ENCODE measurements at places on chromosomes 3 and 15. TPM values are rescaled to one million over a fixed set of nuclear protein-coding genes. Genes with fewer than 3 reads are reported as not detected.

Gene TMEM266
- total RNA-seq: not detected

Gene EXD1
- under 0.01 TPM for total RNA-seq

Gene PDZRN3
- 32.5 TPM for total RNA-seq

Gene CORO2B
- 9.5 TPM for total RNA-seq

Gene ATP8B4
- total RNA-seq: 90.2 TPM

Gene SEMA3G
- total RNA-seq: 0.32 TPM

Gene TMEM108
- 0.32 TPM for total RNA-seq

Gene ARIH1
- total RNA-seq: 21.3 TPM

Gene TWF2
- 130 TPM for total RNA-seq

Gene CLDN18
- not detected for total RNA-seq

Gene LCTL
- total RNA-seq: 0.32 TPM

Gene LRRIQ4
- not detected for total RNA-seq

Gene ACKR4
- 9.5 TPM for total RNA-seq

Gene ACTC1
- total RNA-seq: under 0.01 TPM

Gene UBE3A
- total RNA-seq: 96.7 TPM

Gene CTXND1
- total RNA-seq: not detected

Gene MEX3B
- total RNA-seq: 6.4 TPM

Gene ZSCAN29
- 26.3 TPM for total RNA-seq

Gene SLC28A1
- total RNA-seq: not detected

Gene KCNH8
- total RNA-seq: not detected

Gene OXTR
- 310 TPM for total RNA-seq

Gene SUSD5
- total RNA-seq: 2.2 TPM

Gene ATP13A5
- not detected for total RNA-seq

Gene ZNF660
- 2.9 TPM for total RNA-seq

Gene THAP10
- total RNA-seq: 2.6 TPM

Gene CA12
- 8.1 TPM for total RNA-seq

Gene MSL2
- 15.8 TPM for total RNA-seq

Gene LTK
- total RNA-seq: 1.6 TPM

Gene TGM5
- not detected for total RNA-seq

Gene UACA
- total RNA-seq: 160 TPM

Gene MIX23
- total RNA-seq: 36.3 TPM

Gene WDR73
- 37.0 TPM for total RNA-seq
